ENCODE measurements at places on chromosomes 5 and 9.
A peak's percentile ranks its signal among the peaks of the same experiment; 100 is the strongest.

- no peak for DNase-seq
Observed at GRCh38 chr9:79551586-79551985, 20.2 kb upstream of the TLE4 start.

DNA sequence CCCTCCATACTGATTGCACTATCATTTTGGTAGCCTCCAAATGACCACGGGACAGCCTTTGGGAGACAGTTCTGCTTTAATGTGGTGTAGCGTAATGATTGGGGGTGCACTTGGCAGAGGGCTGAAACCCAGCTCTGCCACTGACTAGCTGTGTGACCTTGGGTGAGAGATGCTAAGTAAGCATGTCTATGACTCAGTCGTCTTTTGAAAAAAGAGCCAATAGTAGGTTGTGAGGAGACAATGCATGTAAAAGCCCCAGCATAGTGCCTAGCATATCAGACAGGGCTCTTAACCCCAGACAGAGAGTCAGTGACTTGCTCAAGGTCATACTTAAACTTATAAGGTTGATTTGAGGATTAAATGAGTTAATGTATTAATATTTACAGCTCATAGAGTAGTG is 18.0 kb upstream of the CXCL14 start:
- DNase-seq, result peak; percentile 23

- no peak for DNase-seq
Observed at GRCh38 chr9:70228611-70229010, 30.2 kb upstream of the SMC5 start.

GRCh38 chr5:83800201-83800600 is 79.5 kb upstream of the HAPLN1 start:
- no peak for DNase-seq

Data from renal cortical epithelial cell (primary cell).